ENCODE measurements at places on chromosomes 4 and X.
A peak's percentile ranks its signal among the peaks of the same experiment; 100 is the strongest.

- DNase-seq: no peak
Measured at GRCh38 chr4:34194585-34194984, 2049.7 kb downstream of the ARAP2 start.

GRCh38 chrX:118062817-118063615, 53.6 kb downstream of the KLHL13 start:
- DNase-seq: no peak

DNA sequence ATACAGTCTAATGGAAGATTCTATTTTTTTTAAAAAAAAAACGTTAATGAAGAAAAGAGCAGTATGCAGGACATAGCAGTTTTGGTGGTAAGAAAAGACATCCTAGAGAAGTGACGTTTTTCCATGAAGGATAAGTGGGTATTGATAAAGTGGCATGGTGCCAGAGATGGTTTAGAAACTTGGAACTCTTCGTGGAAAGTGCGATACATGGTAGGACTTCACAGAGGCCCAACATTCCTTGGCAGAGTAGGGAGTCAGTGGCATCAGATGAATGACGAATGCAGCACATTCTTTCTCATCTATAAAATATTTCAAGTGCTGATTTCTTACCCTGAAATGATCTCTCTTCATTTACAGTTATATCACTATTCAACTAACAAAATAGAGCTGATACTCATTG, 298.7 kb downstream of the CCSER1 start:
- no peak for DNase-seq

GRCh38 chr4:55397126-55397436, 1.3 kb downstream of the TMEM165 start:
- no peak for DNase-seq

DNA sequence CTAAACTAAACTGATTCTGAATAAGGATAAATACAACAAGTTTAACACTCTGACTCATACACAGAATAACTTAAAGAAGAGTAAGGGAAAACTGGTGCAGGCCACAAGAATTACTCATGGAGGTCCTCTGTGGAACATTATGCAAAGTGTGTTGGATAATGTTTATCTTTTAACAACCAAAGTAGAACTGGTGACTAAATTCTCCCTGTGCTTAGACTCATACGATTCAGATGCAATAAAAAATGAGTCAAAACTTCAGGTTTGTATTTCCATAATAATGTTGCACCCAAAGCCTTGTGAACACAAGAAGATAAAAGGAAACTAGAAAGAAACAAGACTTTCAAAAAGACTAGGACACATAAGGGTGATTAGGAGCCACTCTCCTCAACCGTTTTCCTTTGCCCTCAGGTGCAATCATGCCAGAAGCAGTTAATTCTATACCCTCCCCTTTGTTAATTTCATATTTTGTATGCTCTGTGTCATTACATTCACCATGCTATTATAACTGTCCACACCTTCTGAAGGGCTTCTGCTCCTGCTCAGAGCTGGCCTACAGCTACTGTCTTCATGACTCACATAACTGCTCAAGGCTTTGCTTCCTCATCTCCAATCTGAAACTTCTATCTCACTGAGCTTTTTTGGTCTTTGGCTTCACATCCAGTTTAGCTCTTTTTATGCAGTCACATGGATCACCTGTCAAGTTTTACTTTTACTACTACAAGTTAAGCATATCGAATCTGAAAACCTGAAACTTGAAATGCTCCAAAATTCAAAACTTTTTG, 60.2 kb downstream of the KCNIP4 start:
- peak; percentile 76 for DNase-seq

- peak; percentile 35 for DNase-seq
Measured at GRCh38 chr4:111213531-111213930, 590.7 kb upstream of the PITX2 start.

DNA sequence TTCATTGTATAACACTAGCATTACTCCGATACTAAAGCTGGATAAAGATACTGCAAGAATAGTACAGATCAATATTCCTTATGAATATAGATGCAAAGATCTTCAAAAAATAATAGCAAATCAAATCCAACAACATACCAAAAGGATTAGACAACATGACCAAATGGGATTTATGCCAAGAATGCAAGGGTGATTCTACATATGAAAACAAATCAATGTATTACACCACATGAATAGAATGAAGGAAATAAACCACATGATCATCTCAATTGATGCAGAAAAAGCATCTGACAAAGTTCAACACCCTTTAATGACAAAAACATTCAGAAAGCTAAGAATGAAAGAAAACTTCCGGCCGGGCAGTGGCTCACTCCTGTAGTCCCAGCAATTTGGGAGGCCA, 42.8 kb downstream of the CUL4B start:
- no peak for DNase-seq

GRCh38 chrX:115348446-115349225, 59.1 kb downstream of the LUZP4 start:
- DNase-seq: no peak

DNA sequence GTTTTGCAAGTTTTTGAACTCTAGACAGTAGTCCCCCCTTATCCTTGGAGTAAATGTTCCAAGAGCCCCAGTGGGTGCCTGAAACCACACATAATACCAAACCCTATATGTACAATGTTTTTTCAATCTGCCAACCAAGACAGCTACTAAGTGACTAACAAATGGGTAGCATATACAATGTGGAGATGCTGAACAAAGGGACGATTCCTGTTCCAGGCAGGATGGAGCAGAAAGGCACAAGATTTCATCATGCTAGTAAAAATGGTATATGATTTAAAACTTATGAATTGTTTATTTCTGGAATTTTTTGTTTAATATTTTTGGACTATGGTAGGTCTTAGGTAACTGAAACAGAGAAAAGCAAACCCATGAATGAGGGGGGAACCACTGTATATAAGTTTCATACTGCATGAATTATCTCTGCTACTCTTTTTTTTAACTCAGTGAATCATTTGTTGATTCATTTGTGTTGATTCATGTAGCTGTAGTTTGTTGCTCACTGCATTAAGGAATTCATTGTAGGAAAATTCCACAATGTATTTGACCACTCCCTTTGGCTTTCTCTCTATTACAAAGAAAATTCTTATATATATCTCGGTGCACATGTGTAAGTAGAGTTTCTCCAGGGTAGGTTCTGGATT, 21.9 kb upstream of the ANXA3 start:
- DNase-seq: peak; percentile 33

Measured in GM04504 (cell line).